GM23338 (cell line): ENCODE measurements at places on chromosomes 4 and X. TPM values are rescaled to one million over a fixed set of nuclear protein-coding genes. Genes with fewer than 3 reads are reported as not detected.

SOX3 gene
- polyA plus RNA-seq: 9.8 and 10.3 TPM in 2 replicates

CMC4 gene
- 14.7 and 16.3 TPM in 2 replicates for polyA plus RNA-seq

COQ2 gene
- 25.3 and 26.6 TPM in 2 replicates for polyA plus RNA-seq

UGT2B15 gene
- not detected in 2 replicates for polyA plus RNA-seq

ANOS1 gene
- 20.8 and 21.8 TPM in 2 replicates for polyA plus RNA-seq

AMTN gene
- not detected in 2 replicates for polyA plus RNA-seq

CXXC4 gene
- 1.6 and 4.3 TPM in 2 replicates for polyA plus RNA-seq

COL25A1 gene
- 2.9 and 3.9 TPM in 2 replicates for polyA plus RNA-seq

HSD17B13 gene
- polyA plus RNA-seq: 0.15 TPM in 1 of 2 replicates, not detected in the other

SUPT20HL1 gene
- not detected in 2 replicates for polyA plus RNA-seq

PRDM8 gene
- 0.16 TPM in 1 of 2 replicates, not detected in the other for polyA plus RNA-seq

CLRN2 gene
- polyA plus RNA-seq: not detected in 2 replicates

TEC gene
- 1.9 and 2.9 TPM in 2 replicates for polyA plus RNA-seq

SUPT20HL2 gene
- 0.08 TPM in 1 of 2 replicates, not detected in the other for polyA plus RNA-seq

MAPK10 gene
- 2.6 and 3.6 TPM in 2 replicates for polyA plus RNA-seq

TEX13D gene
- not detected in 2 replicates for polyA plus RNA-seq

SLITRK2 gene
- polyA plus RNA-seq: 0.10 and 0.24 TPM in 2 replicates

UCHL1 gene
- polyA plus RNA-seq: 926 and 998 TPM in 2 replicates

MAGEB4 gene
- polyA plus RNA-seq: not detected in 2 replicates

SSX3 gene
- polyA plus RNA-seq: 0.28 TPM in 1 of 2 replicates, not detected in the other

METTL14 gene
- 48.7 and 56.8 TPM in 2 replicates for polyA plus RNA-seq

PGAM4 gene
- polyA plus RNA-seq: not detected in 2 replicates

UCP1 gene
- polyA plus RNA-seq: 0.40 TPM in 1 of 2 replicates, not detected in the other

TNIP3 gene
- polyA plus RNA-seq: 0.45 TPM in 1 of 2 replicates, not detected in the other

UGT2B11 gene
- polyA plus RNA-seq: not detected in 2 replicates

RPS6KA6 gene
- 2.8 and 3.6 TPM in 2 replicates for polyA plus RNA-seq

FGF16 gene
- polyA plus RNA-seq: 1.6 and 2.0 TPM in 2 replicates

IL2RG gene
- polyA plus RNA-seq: 0.26 and 0.31 TPM in 2 replicates

ABCG2 gene
- polyA plus RNA-seq: 1.5 and 2.2 TPM in 2 replicates

POLN gene
- 1.8 and 4.0 TPM in 2 replicates for polyA plus RNA-seq

TMPRSS11A gene
- polyA plus RNA-seq: 0.16 TPM in 1 of 2 replicates, not detected in the other

PNMA5 gene
- 0.10 and 0.24 TPM in 2 replicates for polyA plus RNA-seq

CDKL2 gene
- polyA plus RNA-seq: 2.0 and 3.1 TPM in 2 replicates

TMEM156 gene
- polyA plus RNA-seq: not detected in 2 replicates

CXorf49 gene
- polyA plus RNA-seq: not detected in 2 replicates

MAGEB18 gene
- not detected in 2 replicates for polyA plus RNA-seq

ARHGEF38 gene
- polyA plus RNA-seq: 0.58 TPM in 1 of 2 replicates, not detected in the other

AMBN gene
- polyA plus RNA-seq: not detected in 2 replicates

POU4F2 gene
- not detected in 2 replicates for polyA plus RNA-seq

SNCA gene
- 26.3 and 31.1 TPM in 2 replicates for polyA plus RNA-seq

PPARGC1A gene
- polyA plus RNA-seq: 0.12 and 0.76 TPM in 2 replicates

TRMT44 gene
- 10.3 TPM in 2 replicates for polyA plus RNA-seq

CSAG1 gene
- 0.27 TPM in 1 of 2 replicates, not detected in the other for polyA plus RNA-seq

CD38 gene
- polyA plus RNA-seq: 0.10 and 0.24 TPM in 2 replicates

XK gene
- polyA plus RNA-seq: 0.28 and 0.29 TPM in 2 replicates

GPR143 gene
- 7.4 and 9.4 TPM in 2 replicates for polyA plus RNA-seq

RNF128 gene
- 1.2 TPM in 2 replicates for polyA plus RNA-seq

SRD5A3 gene
- 48.7 and 49.9 TPM in 2 replicates for polyA plus RNA-seq

TRPC5OS gene
- not detected in 2 replicates for polyA plus RNA-seq

HDAC6 gene
- polyA plus RNA-seq: 29.7 and 33.0 TPM in 2 replicates
